ENCODE measurements at places on chromosomes 7 and 10.

GRCh38 chr7:107384025-107384424 is 85.8 kb upstream of the GPR22 start:
- DNase-seq, result no peak

DNA sequence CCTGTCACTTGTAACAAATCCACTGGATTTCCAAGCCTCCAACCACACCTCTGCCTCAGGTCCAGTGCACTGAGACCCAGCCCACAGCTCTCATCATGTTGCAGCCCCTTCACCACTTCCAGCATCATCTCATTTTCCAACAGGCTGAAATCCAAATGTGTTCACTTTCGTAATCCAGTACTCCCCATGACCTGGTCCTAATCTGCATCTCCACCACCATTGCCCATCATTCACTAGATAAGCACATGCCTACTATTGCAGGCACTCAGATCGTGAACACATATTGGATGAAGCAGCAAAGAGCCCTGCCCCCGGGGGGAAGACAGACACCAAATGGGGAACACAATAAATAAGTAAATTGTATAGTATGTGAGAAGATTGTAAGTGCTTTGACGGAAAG is 76.1 kb upstream of the INSIG1 start:
- no peak for DNase-seq

GRCh38 chr10:19097151-19097550 is 48.5 kb downstream of the MALRD1 start:
- DNase-seq, result no peak

DNA sequence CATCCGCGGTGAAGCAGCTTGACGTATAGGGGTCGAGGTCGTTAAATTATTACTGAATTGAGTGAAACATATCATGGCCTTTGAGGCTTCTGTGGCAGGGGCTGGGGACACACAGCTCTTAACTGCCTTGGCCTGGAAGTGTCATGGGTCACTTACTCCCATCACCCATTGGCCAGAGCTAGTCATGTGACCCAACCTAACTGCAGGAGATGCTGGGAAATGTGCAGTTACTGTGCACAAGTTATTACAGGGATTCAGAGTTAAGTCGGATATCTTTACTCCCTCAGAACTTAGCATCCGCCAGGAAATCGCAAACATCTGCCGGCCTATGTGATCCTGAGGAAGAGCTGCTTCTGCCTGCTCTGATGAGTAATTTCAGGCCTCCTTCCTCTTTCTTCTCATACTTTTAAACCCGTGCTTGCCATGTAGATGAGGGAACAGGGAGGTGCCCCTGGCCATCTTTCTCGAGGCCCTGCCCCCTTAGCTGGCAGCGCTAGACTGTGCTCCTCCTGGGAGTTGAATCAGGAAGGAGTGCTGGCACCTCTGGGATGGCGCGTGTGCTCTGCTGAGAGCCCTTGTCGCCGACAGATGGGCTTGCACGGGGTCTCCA is 203.6 kb downstream of the TCF7L2 start:
- DNase-seq, result no peak

DNA sequence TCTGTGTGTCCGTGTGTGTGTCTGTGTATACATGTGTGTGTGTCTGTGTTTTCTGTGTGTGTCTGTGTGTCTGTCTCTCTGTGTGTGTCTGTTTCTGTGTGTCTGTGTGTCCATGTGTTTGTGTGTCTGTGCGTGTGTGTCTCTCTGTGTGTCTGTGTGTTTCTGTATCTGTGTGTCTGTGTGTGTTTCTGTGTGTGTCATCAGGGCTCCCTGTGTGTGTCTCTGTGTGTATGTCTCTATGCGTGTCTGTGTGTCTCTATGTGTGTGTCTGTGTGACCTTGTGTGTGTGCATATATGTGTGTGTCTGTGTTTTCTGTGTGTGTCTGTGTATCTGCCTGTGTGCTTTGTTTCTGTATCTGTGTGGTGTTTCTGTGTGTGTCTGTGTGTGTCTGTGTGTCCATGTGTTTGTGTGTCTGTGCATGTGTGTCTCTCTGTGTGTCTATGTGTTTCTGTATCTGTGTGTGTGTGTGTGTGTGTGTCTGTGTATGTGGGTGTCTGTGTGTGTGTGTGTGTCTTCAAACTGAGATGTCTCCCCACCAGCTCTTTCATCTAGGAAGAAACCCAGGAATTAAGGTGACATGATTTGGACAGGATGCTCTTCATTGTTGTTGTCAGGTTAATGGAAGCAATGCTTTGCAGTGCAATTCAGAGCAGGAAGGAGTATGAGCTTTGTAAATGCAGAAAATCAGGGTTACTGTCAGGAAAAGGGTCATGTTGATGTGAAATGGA is 20.7 kb upstream of the PPIF start:
- DNase-seq, result no peak

DNA sequence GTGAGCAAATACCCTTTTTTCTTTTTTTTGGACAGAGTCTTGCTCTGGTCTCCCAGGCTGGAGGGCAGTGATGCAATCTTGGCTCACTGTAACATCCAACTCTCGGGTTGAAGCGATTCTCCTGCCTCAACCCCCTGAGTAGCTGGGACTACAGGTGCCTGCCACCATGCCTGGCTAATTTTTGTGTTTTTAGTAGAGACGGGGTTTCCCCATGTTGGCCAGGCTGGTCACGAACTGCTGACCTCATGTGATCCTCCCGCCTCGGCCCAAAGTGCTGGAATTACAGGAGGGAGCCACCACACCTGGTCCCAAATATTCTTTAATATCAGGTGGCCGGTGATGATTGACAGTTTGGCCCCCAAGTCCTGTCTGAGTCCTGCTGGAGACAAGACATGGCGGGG is 6.6 kb downstream of the LAT2 start:
- no peak for DNase-seq

DNA sequence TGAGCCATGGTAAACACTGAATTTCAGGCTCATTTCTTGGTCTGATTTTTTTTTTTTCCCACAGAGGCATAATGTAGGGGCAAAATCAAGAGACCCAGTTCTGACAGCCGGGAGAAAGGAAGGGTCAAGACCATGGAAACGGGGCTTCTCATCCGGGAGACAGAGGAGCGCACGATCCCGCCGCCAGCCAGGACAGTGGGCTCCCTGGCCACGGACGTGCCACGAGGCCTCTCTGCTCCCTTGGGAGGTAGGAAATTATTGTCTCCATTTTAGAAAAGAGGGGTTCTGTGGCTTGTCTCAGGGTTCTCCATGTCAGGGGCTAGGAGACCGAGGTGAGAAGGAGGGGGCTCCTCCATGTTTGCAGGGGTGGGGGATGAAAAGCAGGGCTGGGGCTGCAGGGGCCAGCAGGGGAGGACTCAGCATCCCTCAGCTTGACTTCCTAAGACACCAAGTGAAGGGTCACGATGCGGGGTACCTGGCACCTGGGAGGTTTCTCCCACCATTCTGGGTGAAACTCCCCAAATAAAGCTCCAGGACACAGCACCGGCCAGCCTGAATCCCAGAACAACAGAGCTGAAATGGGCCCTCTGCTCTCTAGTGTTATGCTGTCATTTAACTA is 37.6 kb downstream of the PPIF start:
- DNase-seq, result no peak

GRCh38 chr7:116242178-116242577 is 31.8 kb downstream of the TES start:
- DNase-seq, result no peak

- DNase-seq, result no peak
Measured at GRCh38 chr10:70651661-70652060, 20.6 kb upstream of the ADAMTS14 start.

GRCh38 chr10:30160271-30160982 is 101.0 kb upstream of the JCAD start:
- no peak for DNase-seq

- DNase-seq, result no peak
Measured at GRCh38 chr10:88491314-88491713, 91.8 kb downstream of the RNLS start.

Data from NCI-H1092 (cell line).